ENCODE measurements at places on chromosomes 1 and 21. TPM values are rescaled to one million over a fixed set of nuclear protein-coding genes. Genes with fewer than 3 reads are reported as not detected.

GRCh38 chr21:44975720-44976555, 36.1 kb downstream of the SLX9 start:
- no peak for DNase-seq

- DNase-seq = no peak
These were observed 9.6 kb downstream of the IGSF9 start for GRCh38 chr1:159935719-159936272.

- no peak for DNase-seq
These were observed 86.0 kb downstream of the SLC25A24 start for GRCh38 chr1:108114033-108114599.

DNA sequence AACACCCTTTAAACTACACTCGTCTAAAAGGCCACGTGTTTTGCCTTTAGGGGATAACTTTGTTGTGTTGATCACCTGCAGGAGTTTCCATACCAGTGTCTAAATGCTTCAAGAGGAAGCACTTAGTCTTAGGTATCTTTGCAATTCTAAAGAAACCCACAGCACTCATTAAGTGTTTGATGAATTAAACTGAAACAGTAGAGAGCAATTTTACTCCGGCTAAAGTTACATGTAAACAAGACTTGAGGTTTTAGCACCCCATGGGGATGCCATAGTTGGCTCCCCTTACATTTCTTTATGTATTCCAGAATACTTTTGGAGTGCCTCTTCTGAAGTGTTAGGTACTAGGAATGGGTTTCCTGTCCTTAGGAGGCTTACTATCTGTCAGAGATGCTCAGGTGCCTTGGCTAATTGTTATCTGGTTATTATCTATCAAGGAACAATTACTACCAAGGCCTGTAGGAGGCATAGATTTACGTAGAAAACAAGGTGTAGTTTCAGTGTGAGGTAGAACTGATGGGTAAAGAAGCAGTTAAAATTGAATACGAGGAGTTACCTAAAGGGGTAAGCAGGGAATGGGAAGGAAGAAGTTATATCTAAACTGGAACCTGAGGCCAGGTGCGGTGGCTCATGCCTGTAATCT, 176.8 kb upstream of the SAMSN1 start:
- DNase-seq = no peak

DNA sequence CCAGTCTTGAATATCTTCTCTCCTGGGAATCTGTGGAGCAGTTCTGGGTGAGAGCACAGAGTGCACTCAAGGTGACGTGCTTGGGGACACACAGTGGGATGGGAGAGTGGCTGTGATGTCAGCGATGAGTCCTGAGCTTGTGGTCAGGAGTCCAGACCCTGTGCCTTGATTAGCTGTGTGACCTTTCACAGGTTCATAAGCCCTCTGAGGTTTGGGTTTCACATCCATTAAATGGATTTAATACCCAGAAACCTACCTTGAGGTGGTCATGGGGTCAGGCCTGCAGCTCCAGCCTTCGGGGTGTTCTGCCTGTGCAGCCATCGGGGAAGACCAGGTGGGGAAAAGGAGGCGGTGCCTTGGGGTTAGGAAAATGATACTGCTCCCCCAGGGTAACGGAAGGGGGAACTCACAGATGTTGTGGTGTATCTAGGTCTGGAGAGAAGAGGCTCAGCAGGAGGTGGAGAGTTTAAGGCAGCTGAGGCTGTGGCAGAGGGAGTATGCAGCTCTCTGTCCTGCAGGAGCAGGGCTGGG, 38.5 kb upstream of the ETV3 start:
- no peak for DNase-seq

GRCh38 chr1:3857791-3858129, 484 bp downstream of the DFFB start:
- no peak for DNase-seq

The DMRTA2 gene
- not detected for total RNA-seq

GRCh38 chr1:116256286-116256649, 116.8 kb upstream of the ATP1A1 start:
- no peak for DNase-seq
